ENCODE measurements at places on chromosomes 2 and 18. TPM values are rescaled to one million over a fixed set of nuclear protein-coding genes. Genes with fewer than 3 reads are reported as not detected.
A peak's percentile ranks its signal among the peaks of the same experiment; 100 is the strongest.

DNA sequence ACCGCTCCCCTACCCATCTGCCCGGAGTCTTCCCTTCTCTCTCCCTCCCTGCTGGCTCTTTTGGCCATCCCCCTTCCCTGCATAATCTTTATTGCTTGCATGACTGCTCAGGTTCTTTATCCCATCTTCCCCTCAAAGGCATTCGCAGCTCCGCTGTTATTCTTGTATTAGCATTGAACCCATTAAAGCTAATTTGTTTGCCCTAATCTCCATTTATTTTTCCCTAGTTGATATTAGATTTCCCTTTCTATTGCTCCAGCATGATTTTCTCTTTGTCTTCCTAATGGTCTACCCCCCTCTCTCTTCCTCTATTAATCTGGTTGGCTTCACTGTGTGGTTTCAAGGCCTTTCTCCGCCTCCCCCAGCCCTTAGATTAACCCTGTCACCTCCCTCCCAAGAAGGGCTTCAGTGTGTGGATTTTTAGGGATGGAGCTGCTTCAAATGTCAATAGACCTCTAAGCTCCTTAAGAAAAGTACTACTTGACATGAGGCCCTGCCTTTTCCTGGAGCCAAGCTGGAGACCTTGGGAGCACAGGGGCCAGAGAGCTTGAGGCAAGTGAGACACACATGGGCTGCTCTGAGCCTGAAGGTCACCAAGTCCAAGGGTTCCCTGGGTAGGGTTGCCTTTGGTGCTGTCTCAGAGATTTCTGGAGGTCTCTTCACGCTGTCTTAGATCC lies 20.1 kb downstream of the PAX8 start:
- DNase-seq, result no peak

Gene PECR
- 5.9 TPM for total RNA-seq

DNA sequence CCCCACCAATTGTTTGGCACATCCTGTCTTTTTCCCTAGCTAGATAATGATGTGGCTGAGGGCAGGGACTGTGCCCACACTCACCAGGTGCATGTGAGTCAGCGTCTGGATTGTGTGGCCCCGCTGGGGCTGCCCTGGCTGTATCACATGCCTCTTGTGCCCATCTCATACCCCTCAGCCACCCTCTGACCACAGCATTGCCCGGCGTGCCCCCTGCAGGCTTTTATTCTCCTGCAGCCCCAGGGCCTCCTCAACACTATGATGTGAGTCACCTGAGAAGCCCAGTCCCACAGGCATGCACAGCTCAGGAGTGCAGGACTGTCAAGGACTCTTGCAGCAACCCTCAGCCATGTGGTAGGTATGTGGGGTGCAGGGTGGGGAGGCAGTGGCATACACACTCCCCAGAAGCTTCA lies 14.8 kb upstream of the STEAP3 start:
- no peak for DNase-seq

Gene RAX
- total RNA-seq, result not detected

DNA sequence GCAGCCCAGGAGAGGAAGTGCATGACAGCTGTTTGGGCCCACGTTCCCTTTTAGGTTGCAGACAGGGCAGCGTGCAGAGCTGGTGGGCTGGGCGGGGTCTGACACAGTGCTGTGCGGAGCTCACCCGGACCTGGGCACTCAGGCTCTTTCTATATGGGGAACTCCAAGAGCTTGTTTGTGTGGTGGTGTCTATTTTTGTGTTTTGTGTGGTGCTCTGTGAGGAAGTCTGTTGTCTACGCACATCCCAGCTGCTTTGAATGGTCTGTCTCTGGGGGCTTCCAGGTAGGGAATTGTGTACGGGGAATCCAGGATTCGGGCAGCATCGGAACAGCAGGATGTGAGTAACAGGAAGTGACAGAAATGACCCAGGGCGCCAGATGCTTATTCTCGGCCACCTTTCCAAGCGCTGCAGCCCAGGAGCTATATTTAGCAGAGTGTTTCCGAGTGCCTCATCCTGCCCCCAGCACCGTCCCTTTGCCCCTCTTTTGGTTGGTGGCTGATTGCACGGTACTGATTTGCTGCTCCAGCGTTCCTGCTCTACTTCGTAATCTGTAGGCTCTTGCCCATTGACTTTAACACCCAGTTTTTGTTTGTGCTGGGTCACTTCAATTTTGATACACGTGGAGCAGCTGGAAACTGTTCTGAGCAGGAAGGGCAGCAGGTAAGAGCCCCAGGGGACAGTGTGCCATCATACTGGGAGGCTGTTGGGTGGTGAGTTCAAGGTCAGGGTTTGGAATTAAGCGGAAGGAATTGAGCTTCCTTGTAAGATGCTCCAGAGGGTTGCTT lies 64.7 kb downstream of the DGKD start:
- DNase-seq, result peak; percentile 61

- DNase-seq, result no peak
These were observed 551.7 kb downstream of the SATB2 start for GRCh38 chr2:198905881-198906612.

DNA sequence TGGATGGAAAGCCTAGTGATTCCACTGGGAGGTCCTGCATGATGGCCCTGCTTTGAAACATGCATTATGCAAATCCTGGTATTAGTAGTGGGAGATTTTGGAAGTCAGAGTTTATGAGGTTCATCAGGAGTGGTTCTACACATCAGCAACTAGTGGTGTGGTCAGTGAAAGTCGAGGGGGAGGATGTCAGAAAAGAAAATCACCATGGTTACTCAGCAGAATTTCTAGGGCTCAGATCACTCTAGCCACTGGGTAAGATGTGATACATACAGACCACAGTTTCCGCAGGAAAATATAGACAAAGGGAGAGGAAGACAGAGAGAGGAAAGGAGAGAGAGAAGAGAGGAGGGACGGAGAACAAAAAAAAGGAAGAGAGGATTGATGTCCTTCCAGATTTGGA lies 2100.7 kb upstream of the PIK3C3 start:
- DNase-seq, result no peak

DNA sequence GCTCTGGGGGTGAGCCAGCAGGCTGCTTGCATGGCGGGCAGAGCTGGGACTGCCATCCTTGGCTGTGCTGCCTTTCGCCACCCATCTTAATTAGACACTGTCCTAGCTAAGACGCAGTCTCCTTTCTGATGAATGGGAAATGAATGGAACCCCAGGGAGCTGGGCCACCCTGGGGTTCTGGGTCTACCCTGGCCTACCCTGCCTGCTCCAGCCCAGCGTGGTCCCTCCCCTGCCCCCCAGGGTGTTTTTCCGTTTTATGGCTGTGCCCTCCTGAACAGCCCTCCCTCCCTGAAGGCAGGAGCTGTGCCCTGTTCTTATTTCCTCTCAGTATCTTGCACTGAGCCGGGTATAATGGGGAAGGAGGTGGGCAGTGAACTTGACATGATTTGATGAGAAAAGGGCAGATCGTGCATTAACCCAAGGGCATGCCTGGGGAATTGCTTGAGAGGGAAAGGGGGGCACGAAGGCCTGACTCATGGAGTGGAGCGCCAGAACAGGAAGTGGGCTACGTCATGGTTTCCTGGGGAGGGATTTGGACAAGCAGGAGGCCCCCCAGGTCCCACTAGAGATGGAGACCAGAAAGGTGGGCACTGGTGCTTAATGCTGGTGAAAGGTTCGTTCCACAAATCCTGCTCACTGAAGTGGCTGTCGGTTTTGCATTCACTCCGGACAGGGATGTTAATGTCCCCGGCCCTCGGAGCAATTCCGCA lies 165.0 kb downstream of the KLHL29 start:
- DNase-seq, result no peak

DNA sequence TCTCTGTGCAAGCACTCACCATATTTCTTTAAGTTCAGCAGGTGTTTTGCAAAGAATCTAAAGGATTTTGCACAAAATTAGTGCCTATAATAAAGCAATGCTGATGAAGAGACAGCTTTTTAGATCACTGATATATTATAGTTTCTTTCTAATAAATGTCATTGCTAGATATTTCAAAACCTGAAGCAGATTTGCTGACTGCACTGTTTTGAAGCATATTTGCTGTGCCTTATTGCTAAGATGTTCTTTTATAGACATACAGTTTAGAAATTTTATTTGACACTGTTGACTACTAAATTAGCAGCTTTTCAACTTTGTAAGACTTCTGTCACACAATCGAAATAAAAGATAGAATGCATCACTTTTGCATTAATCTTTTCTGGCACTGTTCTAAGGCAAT lies 620.9 kb upstream of the CELF4 start:
- DNase-seq, result no peak

Gene NTSR2
- total RNA-seq, result not detected

Gene HMSD
- total RNA-seq, result not detected

DNA sequence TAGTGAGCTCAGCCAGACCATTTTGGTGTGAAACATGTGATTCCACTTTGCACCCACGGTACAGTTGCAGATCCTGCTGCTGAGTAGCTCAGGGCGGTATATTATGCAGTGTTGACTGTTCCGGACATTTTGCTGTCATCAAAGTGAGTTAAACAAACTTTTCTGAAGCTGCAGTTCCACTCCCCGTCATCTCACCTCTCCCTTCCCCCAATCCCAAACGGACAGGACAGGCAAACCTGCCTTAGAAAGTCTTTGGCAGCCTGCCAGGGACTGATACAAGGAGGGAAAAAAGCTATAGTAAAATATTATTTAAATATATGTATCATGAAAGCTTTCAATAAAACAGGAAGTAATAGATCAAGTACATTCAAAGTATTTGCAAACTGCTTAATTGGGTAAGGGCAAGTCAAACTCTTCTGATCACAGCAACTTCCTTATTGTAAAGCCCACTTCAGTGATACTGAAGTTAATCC lies 35.5 kb upstream of the SP5 start:
- no peak for DNase-seq

DNA sequence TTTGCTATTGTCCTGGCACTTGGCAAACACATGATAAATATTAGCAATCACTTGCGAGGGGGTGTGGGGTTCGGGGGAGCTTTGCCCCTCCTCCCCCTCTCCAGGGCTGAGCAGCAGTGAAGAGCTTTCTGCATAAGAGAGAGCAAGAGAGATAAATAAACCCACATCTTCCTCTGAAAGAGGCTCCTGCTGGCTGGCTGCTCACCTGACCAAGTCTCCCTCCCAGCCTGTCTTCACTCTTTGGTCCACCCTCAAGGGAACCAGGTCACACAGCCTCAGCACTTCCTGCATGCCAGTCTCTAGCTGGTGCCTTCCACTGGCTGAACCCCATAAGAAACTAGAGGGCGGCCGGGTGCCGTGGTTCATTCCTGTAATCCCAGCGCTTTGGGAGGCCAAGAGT lies 18.5 kb upstream of the YWHAQ start:
- no peak for DNase-seq

- no peak for DNase-seq
These were observed 80.3 kb upstream of the ARL4C start for GRCh38 chr2:234577191-234577590.

Gene CD207
- total RNA-seq, result 1.1 TPM

GRCh38 chr2:18404708-18405107 lies 155.7 kb downstream of the RDH14 start:
- no peak for DNase-seq

DNA sequence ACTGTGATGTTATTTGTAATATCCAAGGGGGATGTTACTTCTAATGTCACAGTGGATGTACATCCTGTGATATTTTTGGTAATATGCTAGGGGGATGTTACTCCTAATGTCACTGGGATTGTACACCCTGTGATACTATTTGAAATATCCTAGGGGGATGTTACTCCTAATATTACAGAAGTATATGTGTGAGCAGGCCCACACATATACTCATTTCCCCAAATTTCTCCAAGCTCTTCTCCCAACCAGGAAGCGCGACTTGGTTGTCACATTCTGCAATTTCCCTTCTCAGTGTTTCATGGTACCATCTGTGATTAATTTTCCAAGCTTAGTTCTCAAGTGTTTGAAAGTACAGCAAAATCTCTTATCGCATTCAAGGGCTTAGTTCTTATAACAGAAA lies 29.5 kb upstream of the CHN1 start:
- DNase-seq, result no peak

GRCh38 chr2:231699006-231699405 lies 9.3 kb upstream of the PTMA start:
- peak; percentile 58 for DNase-seq

Gene ZAP70
- total RNA-seq, result 0.78 TPM

DNA sequence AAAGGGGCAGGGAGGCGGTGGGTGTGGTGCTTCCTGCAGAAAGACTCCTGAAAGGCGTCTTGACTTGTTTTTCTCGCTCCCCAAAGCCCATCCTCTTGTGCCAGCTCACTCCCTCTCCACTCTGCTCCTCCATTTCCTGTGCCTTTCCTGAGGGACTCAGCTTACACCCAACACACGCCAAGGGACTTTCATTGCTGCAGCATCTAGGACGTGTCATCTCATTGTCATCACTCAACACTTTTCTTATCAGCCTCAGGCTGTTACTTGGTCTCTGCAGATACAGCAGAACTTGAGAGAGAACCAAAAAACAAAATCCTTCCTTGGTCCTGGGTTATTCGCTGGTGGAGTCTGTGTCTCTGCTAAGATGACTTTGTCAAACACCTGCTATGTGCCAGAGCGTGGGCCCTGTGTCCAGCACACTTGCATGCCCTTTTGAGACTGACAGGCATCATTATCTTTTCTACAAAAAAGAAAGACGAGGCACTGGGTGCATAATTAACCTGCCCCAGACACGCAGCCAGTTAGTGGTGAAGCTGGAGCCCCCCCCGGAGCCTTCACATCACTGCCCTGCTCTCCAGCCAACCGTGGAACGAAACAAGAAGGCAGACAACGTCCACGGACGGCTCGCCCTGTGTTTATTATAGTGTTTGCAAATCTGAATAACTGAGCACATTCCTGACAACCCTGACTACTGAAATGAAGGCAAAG lies 261.7 kb upstream of the HDAC4 start:
- DNase-seq, result no peak

Gene KYNU
- 2.3 TPM for total RNA-seq

Gene UPP2
- total RNA-seq, result not detected

DNA sequence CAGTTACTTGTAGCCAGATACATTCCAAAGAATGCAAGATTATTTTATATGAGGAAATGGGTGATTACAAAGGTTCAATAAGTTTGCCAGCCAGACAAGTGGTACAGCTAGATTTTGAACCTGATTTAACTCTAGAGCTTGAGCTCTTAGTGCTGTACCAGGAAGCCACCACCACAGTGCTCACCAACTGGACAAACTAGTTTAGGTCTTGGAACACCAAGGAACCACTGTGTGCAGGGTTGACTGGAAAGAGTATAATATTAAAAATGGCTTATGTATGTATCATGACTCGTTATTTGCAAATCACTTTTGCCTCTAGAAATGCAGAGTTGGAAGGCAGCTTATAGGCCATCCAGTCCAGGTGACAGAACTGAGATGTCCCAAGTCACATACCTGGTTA lies 177.2 kb downstream of the TXNL1 start:
- no peak for DNase-seq

DNA sequence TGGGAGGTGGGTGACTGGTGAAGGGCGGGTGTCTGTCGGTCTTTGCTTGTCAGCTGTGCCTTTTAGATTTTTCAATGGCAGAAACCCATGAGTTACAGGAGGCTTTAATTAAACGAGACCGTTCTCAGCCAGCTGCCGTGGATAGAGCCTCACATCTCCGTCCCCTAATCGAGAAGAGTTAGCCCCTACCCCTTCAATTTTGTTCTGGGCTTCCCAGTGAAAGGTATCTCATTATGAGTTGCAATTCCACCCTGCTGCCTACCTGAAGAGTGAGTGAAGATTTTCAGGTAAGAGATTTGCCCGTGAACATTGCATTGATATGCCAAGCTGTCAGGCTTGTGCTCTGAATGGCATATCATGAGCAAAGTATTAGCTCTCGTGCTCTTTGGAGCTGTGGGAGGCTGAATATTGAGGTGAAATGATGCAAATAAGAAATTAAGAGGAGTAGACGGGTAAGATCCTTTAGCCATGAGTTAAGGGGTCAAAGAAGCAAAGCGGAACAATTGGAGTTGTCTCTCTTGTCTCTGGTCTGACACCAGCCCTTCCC lies 118.7 kb upstream of the MSTN start:
- no peak for DNase-seq

GRCh38 chr2:71530211-71530610 lies 76.8 kb downstream of the DYSF start:
- DNase-seq, result no peak

GRCh38 chr2:105746177-105747080 lies 1.7 kb downstream of the NCK2 start:
- DNase-seq, result peak; percentile 45
